ENCODE measurements at places on chromosomes 12 and 14. TPM values are rescaled to one million over a fixed set of nuclear protein-coding genes. Genes with fewer than 3 reads are reported as not detected.

DNA sequence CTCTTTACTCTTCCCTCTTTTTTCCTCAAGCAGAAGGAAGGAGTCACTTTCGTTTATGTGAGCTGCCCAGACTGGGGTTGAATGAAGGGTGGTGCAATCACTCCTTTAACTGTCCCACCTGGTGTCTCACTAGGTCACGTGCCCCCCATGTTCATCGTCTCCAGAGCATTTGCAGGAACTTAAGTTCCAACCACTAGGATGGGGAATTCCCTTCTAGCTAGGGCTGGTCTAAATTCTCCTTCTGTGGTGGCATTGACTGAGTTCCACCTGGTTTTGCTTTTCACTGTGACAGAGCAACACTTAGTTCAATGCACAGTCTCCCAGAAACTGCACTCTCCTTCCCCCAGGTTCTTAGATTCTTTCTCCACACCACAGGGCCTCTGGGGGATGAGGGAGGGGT lies 9.5 kb downstream of the FANCM start:
- DNase-seq, result no peak

- no peak for DNase-seq
These were observed 59.1 kb downstream of the DUSP16 start for GRCh38 chr12:12503384-12504078.

DNA sequence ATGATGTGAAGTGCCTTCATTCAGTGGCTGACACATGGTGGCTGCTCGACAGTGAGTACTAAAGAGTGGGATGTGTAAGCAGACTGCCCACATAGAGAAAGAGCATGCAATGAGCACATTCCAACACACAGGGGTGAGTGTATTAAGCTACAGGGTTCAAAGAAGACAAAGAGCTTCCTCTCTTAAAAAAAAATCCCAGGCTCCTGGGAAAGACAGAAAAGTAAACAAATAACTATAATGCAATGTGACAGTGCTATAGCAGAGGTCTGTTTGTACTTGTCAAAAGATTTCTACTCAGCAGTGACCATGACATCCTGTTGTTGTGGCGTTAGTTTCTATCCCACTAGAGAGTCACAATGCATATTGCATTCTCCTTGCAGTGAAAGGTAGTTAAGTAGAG lies 12.4 kb upstream of the PCNX1 start:
- DNase-seq, result no peak

DNA sequence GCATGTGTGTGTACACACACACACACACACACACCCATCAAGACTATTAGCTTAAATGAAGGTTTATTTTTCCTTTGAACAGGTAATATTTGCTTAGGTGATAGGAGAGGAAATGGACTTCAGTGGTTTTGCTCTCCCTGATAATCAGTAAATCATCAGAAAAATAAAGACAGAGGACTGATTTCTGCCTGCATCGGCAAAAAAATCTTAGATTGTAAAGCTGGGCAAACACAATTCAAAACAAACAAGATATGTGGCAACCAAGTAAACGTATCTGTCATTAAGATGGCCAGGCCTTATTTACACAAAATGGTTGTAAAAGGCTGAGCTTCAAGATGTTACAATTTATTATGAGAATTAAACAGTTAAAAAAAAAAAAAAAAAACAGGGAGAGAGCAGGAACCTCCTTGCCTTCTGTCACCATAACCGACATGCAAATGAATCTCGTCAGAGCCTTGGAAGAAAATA lies 31.3 kb downstream of the PRKD1 start:
- no peak for DNase-seq

DNA sequence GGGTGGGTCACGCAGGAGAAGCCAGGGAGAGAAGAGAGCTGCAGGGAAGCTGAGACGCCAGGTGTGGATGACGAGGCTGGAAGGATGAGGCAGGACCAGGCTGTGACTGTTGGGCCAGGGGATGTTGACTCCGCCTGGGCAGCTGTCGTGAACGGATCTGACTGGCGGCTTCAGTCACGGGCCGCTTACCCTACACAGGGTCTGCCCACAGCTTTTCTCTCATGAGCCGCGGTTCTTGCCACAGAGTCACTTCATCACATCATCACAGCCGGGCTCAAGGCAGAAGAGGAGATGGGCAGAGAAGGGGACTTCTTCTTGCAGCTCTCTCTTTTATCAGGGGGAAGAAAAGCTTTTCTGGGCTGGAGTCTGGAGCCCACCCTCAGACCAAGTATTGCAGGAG lies 7.7 kb downstream of the CLBA1 start:
- DNase-seq, result no peak

GRCh38 chr12:57833672-57834071 lies 12.9 kb downstream of the CTDSP2 start:
- DNase-seq, result no peak

DNA sequence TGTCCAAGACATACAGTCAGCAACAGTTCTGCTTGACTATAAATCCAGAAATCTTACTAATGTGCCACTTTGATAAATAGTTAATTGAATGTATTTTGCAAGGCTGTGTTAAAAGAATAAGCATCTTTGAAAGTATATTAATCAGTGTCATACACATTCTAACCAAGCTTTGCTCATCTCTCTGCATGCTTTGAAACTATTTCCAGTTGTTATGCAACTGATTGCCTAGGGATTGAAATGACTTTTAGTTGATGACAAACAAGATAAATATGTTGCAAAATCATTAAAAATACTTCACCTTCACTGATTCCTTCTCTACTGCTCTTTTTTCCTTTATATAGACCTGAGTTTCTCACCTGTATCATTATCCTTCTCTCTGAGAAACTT lies 91.3 kb downstream of the AEBP2 start:
- peak; percentile 60 for DNase-seq

GRCh38 chr14:94451091-94451771 lies 1.4 kb downstream of the SERPINA11 start:
- DNase-seq, result no peak

- peak; percentile 1 for DNase-seq
These were observed 181.6 kb upstream of the C14orf180 start for GRCh38 chr14:104397956-104398355.

- no peak for DNase-seq
These were observed 167.1 kb upstream of the SOX5 start for GRCh38 chr12:24116548-24116947.

DNA sequence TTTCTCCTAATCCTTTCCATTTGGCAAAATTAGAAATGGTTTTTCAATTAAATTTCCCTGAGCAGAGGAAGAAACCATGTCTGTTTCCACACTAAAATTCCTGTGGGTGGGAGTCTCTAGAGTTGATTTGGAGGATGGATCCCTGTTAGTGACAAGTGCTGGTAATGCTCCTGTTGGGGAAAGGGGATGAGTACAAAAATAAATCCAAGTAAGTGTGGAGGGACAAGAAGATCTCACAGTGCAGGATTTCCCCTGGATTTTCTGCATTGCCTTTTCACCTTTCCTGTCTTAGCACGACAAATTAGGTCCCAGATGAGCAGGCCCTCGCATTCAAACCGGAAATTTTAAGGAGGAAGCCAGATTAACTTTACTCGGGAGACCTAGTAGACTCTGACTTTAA lies 107.5 kb downstream of the DAD1 start:
- no peak for DNase-seq

- DNase-seq, result peak; percentile 69
These were observed 25.7 kb downstream of the KLRK1 start for GRCh38 chr12:10363914-10364814.

- DNase-seq, result no peak
These were observed 73.1 kb downstream of the ADCK1 start for GRCh38 chr14:77872983-77873382.

- DNase-seq, result peak; percentile 100
These were observed 13.6 kb upstream of the CALM1 start for GRCh38 chr14:90383126-90383730.

Gene ASPG
- not detected for total RNA-seq

Gene YARS2
- total RNA-seq, result 24.2 TPM

Gene OR4N2
- not detected for total RNA-seq

Gene ZFHX2
- total RNA-seq, result under 0.01 TPM

Gene PCNX4
- total RNA-seq, result 138 TPM

Gene RAD52
- 10.3 TPM for total RNA-seq

Gene PLEKHD1
- total RNA-seq, result not detected
